ENCODE measurements at places on chromosomes 7 and 10.

DNA sequence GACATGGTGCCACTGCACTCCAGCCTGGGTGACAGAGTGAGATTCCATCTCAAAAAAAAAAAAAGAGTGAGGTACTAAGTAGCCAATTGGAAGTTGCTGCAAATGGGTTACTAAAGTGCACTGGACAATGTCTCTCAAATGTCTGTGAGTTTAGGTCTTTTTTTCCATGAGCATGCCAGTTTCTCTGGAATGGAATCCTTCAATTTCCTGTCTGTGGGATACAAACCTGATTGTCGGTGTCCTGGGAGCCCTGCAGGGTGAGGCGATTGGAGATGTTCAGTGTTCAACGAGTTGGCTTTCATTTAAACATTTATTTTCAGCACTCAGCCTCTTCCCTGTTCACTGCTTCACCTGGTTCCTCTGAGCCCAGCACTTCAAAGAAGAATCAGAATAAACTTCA, 5.3 kb upstream of the CALD1 start:
- no peak for DNase-seq

- no peak for DNase-seq
These were observed 724.6 kb upstream of the NRP1 start for GRCh38 chr10:34058845-34059614.

GRCh38 chr10:97861097-97861750, 11.6 kb downstream of the GOLGA7B start:
- no peak for DNase-seq

DNA sequence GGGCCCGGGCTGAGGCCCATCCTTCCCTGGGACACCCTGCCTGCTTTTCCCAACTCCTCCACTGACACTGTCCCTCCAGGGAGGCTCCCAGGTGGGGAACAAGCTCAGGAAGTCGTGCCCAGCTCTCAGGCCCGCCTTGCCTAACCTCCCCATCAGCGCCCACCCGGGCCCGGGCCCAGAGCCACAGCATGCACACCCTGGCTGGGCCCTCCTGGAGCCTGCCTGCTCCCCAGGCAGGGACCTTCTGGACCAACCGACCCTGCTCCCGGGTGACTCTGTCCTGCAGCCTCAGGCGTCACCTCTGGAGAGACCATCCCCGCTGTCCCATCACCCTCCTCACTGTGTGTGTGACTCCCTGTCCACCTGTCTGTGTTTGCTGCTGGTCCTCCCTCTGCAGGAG, 1.8 kb upstream of the TMEM184A start:
- no peak for DNase-seq

GRCh38 chr7:67608806-67609205, 612.2 kb downstream of the TYW1 start:
- no peak for DNase-seq

GRCh38 chr7:14293434-14293833, 304.0 kb upstream of the ETV1 start:
- DNase-seq = no peak

DNA sequence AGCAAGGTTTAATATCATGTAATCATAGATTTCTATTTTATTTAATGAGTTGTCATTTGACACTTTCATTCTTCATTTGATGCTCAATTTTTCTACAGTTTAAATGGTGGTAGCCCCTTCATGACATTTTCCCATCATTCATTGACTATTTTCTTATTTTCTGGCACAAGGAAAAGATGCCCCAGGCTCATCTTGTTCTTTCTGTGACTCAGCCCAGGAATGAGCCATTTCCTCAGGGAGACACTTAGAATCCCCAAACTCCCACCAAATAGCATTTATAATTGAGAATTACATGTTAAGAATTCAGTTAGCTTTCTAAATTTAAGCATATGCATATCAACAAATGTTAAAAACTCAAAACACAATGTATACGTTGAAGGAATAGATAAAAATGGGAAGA, 222.3 kb downstream of the KIF20B start:
- DNase-seq = no peak

GRCh38 chr10:73110345-73110849, at the start of gene NUDT13:
NUDT13 (plus strand) TSS chr10:73110455; CDS start chr10:73114366, 3,911 bp downstream.
- DNase-seq = peak; percentile 43

- no peak for DNase-seq
These were observed 24.1 kb upstream of the LRRC17 start for GRCh38 chr7:102888561-102889233.

DNA sequence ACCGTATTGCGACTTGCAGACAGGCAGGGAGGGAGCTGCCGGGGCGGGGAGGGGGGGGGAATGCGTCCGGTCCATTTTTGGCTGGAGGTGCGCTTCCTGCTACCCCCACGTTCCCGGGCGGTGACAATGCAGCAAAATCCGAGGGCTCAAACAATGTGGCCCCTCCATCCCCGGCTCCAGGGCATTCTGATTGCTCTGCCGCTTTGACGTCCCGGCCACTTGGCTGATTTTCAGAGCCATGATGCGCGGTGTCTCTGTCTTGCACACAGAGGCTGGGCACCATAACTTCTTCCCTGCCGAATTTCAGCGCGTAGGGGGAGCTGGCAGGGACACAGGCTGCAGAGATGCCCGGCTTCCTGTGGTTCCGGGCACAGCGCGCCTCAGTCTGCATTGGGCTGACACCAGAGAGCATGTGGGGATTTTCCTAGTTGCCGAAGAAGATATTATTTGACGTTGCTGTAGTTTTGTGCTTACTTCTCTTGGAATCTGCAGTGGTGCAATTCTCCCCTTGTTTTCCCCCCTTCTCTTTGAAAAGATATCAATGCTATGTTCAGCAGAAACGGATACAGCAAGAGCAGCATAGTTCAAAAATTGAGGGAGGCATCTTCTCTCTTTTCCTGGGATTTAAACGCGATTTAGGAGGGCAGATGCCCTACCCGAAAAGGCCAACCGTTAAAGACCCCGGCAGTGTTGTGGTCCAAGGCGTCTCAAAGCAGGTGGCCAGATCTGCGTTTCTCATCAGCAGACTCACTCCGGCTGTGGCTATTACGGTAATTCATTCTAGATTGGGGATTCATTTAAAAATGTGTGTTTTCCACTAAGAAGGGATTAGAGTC, 1.4 kb downstream of the HECW1 start:
- no peak for DNase-seq

- no peak for DNase-seq
These were observed 130.3 kb upstream of the POT1 start for GRCh38 chr7:125059861-125060456.

Data from activated naive CD4-positive, alpha-beta T cell treated with Interleukin-2 at 50 U/mL for 16 hours (primary cell).